ENCODE measurements at places on chromosomes 13 and 19.
A peak's percentile ranks its signal among the peaks of the same experiment; 100 is the strongest.

DNA sequence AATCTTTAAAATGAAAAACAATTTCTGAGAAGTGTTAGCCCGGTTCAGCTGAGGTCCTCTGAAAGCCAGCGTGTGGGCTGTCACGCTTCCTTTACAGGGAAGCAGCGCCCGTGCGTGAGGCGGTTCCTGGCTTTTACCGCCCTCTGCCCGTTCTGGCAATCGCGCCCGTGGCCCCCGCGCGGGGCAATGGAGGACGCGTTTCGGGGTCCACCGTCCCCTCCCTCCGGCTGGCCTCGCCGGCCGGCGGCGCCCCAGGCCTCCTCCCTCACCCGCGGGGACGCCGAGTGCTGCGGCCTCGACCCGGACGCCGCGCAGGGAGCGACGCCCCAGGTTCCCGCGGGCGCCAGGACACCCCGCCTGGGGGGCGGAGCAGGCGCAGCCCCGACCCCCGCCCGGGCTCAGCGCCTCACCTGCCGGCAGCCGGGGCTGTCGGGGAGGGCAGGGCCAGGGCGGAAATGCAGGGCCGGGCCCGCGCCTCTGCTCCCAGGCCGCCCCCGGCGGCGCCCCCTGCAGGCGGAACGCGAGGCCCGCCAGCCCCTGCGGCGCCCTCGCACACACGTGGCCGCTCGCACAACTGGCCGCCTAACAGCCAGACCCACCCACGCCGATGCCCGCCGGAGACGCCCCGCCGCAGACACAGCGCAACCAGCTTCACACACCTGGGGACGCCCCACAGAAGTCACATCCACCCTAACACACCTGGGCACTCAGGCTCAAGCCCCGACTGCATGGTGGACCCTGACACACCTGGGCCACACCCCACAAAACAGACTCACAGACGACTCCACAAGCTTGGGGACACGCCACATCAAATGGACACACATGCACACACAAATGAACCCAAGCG lies at the start of gene GGACT:
TSS of gene GGACT (minus strand) at position 459 of the 847 bp plus-strand sequence. CDS start 56,198 bp downstream, outside the sequence.
- DNase-seq: peak; percentile 82

GRCh38 chr19:3862826-3863500 lies 5.9 kb downstream of the ZFR2 start:
- no peak for DNase-seq

DNA sequence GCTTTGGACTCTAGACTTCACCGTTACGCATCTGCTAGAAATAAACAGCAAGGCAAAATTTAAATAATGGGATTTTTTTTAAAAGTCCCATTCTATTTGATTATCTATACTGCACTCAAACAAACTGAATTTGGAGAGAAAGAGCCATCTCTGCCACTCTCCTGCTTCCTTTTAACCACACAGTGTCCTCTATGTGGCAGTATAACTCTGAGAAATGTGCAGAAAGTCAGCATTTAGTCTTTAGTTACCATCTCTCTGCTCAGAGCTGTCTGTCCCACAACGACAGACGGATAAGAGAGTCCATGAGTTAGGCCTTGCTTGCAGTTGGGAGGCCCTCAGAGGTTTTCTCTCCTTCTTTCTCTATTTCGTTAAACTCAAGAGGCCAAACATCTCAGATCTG lies 21.2 kb downstream of the CCNA1 start:
- no peak for DNase-seq

GRCh38 chr13:76683854-76684253 lies 202.4 kb downstream of the KCTD12 start:
- DNase-seq: no peak

Data from activated effector memory CD4-positive, alpha-beta T cell treated with Interleukin-2 at 50 U/mL for 16 hours (primary cell).